Upper lobe of right lung (tissue), 1 donor: ENCODE measurements at places on chromosomes 16 and 17.
A peak's percentile ranks its signal among the peaks of the same experiment; 100 is the strongest.

GRCh38 chr16:63702981-63703590 is 1418.8 kb downstream of the CDH11 start:
- no peak for DNase-seq

- DNase-seq = no peak
Measured at GRCh38 chr16:73204359-73205152, 156.6 kb upstream of the ZFHX3 start.

DNA sequence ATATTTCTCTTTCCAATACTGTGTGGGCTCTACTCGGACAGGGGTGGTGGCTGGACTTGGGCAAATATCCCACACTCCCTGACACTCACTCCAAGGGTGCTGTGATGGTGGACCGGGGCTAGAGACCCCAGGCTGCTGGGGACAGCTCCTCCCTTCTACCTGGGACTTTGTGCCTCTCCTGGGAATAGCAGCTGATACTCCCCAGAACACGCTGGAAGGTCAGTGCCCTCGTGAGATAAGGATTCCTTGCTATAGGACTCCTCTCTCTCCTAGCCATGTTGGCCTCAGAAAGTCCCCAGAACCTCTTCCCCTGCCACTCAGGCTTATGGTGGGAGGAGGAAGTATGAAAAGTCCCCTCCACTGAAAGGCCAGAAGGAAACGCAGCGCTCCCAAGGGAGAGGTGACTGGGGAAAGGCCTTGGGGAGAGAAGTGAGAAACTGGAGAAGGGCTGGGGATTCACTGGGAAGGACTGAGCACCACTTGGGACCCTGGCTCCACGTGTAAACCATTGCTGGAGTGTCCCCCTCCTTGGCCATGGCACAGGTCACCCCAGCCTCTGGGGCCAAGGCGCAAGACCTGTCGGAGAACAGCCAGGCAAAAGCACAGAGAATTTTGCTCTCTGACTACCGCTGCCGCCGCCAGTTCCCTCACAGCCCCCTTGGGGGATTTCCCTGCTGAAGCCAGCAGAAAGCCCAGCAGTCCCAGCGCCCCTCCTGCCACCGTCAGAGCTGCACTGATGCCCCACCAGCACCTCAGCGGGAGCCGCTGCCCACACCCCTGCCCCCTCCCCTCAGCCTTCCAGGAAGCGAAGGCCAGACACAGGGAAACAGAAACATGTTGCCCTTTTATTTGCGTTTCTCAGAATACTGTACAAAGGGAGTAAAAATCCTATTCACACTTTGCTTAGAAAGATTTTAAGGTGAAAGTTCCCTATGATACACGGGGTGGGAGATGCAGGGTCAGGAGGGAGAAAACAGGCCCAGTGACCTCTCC is 2.1 kb upstream of the GSDMB start:
- DNase-seq = no peak

GRCh38 chr16:74901606-74902005 is 83.3 kb downstream of the WDR59 start:
- no peak for DNase-seq

DNA sequence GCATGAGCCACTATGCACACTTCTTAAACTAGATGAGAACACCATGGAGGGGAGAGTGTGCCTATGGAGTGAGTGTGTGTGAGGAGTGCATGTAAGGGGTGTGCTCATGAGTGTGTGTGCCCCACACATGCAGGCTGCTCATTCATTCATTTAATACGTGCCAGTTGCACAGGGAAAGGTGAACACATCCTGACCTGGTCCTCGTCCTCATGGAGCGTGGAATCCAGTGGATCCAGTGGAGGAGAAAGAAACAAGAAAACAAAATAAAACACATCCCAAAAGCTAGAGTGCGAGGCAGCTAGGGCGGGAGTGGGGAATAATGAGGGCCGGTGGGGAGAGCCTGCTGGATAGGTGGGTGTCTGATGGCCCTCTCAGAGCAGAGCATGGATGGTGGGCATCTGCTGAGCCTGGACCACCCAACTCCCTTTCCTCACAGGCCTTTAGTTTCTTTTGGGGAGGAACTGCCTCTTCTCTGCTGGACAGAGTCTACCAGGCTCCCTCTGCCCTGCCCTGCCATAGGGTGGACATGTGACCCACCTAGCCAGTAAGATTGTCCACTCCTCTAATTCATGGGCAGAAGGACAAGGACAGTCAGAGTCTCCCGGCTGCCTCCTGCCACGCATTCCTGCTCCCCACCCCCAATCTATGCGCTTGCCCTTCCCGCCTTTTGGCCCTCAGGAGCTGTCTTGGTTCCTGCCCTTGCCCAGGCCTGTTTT is 204.3 kb downstream of the RAB11FIP4 start:
- peak; percentile 39 for DNase-seq

GRCh38 chr16:69077251-69077650 is 28.2 kb upstream of the HAS3 start:
- no peak for DNase-seq

- DNase-seq = no peak
Measured at GRCh38 chr17:17570140-17570797, 21.2 kb downstream of the PEMT start.

DNA sequence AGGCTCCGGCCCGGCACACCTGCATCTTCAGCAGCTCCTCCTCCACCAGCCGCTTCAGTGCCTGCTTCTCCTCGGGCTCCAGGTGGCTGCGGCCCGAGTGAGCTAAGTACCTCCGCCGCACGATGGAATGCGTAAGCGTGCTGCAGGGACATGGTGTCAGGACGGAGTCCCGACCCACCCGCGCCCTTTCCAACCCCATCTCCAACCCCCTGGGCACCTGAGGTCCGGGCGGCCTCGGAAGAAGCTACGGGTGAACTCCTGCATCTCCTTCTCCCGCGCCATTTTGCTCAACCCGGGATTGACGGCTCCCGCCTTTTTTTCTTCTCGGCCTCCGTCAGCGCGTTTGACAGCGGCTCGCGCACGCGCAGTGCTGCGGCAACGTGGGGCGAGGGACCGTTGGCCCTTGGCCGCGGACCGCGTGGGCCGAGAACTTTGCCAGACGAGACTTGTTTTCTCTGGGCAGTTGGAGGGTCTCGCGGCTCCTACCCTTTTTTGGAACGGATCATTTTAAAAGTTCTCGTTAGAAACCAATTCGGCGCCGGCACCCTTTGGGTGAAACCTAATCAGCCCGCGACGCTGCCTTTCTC is at the start of gene HIRIP3:
Gene HIRIP3 (minus strand): TSS at position 294 of the 587 bp plus-strand sequence. CDS start 12 bp downstream, at position 282.
- peak; percentile 95 for DNase-seq

DNA sequence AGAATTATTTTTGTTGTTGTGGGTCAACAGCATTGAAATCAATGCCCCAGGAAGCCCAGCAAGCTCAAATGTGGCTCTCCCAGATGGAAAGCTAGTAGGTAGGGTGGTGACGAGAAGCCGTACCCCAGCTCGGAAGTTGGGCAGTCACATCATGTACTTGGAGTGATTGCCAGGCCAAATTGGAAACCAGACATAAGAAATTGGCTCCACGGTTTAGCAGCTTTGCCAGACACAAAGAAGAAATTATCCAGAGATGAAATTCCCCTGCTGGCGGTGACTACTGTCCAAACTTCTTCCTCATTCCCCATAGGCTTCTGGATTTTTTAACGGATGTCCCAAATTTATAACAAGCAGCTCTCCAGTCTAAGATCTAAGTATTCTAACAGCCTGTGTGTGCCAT is 95.9 kb downstream of the OR1D5 start:
- no peak for DNase-seq

DNA sequence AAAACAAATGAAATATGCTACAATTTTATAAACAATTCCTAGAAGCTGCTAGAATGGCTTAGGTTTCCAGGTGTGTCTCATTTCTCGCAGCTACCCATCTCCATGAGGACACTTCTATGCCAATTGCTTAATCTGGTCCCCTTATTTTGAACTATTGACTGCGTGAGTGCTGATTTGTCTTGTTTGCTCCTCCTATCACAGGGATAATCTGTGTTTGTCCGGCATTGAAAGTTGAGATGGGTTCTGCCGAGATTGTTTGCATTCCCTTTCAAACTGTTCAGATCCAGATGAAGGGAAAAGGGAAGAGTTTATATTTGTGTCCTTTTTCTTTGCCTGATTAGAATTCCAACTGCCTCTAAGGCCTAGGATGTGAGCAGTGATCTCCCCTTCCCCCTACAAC is 21.7 kb upstream of the COX10 start:
- DNase-seq = no peak

GRCh38 chr17:61461586-61461966 is 9.4 kb downstream of the TBX4 start:
- DNase-seq = no peak

- DNase-seq = no peak
Measured at GRCh38 chr17:12522743-12523183, 142.9 kb upstream of the MYOCD start.

DNA sequence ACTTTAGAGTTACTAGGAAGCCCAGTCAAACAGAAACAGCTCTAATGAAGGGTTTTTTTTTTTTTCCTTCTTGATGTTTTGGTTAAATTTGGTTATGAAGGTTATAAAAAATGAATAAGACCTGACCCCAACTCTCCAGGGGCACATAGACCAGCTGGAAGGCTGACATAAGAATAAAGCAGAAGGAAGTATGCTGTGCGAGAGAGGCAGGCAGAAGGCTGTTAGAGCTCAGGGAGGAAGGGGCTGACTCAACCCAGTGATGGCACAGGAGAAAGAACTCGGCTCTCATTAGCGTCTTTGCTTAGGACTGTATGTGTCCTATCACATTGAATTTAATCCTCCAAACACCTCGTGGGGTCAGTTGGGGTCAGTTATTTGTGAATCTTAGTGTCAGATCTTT is 474.6 kb downstream of the PMP22 start:
- DNase-seq = no peak

- no peak for DNase-seq
Measured at GRCh38 chr16:54503011-54503855, 216.6 kb upstream of the IRX3 start.

GRCh38 chr16:86046026-86046425 is 147.1 kb downstream of the IRF8 start:
- DNase-seq = peak; percentile 30

DNA sequence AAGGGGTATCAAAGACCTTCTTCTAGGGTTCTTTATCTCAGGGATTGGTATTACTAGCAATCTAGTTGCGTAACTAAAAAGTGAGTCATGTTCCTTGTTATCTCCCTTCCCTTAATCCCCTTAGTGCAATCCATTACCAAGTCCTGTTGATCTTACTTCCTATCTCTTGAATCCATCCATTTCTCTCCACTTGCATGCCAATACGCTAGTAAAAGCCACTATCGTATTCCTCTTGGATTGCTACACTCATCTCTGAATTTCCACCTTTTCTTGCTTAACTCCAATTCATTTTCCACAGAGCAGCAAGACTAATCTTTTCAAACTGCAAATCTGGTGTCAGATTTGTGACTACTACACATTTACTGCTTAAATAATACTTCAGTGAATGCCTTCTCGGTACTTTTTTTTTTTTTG is 1.8 kb upstream of the ADAT1 start:
- no peak for DNase-seq

GRCh38 chr16:29775742-29776408 is 2.2 kb upstream of the ZG16 start:
- no peak for DNase-seq

- DNase-seq = no peak
Measured at GRCh38 chr16:67790071-67790470, 16.3 kb downstream of the RANBP10 start.

DNA sequence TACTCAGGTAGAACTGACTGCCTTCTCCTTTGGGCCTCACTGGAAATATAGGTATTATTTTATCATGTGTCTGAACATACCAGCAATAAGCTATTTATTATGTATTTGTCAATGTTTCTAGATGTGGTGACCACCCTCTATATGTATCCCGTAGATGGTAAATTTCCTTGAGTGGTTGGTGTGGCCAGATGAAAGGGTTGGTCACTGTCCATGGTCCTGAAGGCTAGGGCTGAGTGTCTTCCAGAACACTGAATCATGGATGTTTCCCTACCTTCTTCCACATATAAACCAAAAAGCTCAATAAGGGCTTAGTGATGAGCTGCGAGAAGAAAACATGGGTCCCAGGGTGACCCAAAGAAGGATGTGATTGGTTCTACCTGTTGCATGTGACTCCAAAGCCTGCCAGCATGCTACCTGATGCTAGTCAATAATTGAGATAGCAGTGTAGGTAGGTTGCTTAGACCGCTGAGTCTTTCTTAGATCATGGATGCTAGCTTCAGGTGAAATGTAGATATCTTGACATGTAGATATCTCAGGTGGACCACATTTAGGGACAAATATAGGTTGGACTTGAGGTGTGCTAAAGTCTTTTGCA is 150.3 kb downstream of the ASIC2 start:
- no peak for DNase-seq
